ENCODE measurements at places on chromosomes 13 and 19.

- no peak for DNase-seq
Measured at GRCh38 chr13:100436099-100436498, 152.5 kb downstream of the GGACT start.

GRCh38 chr19:10230861-10231611 lies at the start of gene S1PR2:
Gene S1PR2 (minus strand): TSS chr19:10231331. CDS start chr19:10224905, 6,426 bp downstream.
- DNase-seq = peak; percentile 67

DNA sequence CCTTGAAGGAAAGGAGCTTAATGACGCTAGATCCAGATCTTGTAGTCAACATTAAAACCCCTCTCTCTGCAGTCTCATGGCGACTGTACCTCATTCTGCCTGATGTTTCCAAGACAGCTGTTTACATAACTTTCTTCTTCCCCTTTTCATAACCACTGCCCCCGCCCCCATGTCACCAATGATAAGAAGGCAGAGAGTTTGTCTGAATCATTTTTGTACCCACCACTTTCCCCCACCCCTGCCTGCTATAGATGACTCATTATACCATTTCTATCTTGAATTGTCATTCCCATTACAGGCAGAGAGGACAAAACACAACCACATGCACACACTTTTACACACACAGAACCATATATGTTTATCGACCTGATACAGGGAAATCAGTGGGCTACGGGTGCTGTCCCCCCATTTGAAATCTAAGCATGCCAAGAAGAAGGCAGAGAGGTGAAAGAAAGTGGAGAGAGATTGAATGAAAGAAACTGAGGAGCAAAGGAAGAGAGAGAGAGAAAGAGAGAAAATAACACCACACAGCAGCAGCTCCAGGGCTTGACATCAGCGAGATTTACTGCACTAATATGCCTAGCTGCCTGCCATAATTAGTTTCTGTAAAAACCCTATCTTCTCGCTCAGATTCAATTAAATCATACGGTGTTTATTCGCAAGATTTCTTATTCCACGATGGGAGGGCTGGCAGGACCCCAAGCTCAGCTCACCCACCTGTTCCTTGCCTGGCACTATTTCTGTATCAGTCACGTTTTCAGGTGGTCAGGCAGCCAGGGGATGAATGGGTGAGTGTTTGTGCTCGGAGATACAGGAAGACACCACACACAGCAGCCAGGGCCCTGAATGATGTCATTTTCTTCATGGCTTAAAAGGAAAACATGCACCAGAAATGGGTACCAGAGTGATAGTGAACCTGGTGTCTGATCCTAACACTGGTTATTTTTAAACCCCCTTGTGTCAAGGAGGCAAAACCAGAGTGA lies 114.3 kb upstream of the SERP2 start:
- peak; percentile 80 for DNase-seq

DNA sequence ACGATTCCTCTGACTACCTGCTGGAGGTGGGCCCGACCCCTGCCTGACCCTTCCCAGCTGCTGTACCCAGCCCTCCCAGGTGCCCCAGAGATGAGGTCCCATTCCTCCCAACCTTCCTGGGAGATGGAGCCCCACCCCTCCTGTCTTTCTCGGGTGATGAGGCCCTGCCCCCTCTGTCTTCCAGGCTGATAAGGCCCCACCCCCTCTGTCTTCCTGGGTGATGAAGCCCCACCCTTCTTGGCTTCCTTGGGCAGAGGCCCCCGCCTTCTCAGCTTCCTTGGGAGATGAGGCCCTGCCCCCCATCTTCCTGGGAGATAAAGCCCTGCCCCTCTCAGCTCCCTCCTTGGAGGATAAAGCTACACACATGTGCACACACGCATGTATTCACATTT lies 47.9 kb downstream of the CERS4 start:
- DNase-seq = no peak

GRCh38 chr13:93227280-93227877 lies 772 bp downstream of the GPC6 start:
- no peak for DNase-seq

- DNase-seq = no peak
Measured at GRCh38 chr13:92272177-92272576, 873.8 kb downstream of the GPC5 start.

- no peak for DNase-seq
Measured at GRCh38 chr19:56253737-56254136, 18.8 kb upstream of the EDDM13 start.

DNA sequence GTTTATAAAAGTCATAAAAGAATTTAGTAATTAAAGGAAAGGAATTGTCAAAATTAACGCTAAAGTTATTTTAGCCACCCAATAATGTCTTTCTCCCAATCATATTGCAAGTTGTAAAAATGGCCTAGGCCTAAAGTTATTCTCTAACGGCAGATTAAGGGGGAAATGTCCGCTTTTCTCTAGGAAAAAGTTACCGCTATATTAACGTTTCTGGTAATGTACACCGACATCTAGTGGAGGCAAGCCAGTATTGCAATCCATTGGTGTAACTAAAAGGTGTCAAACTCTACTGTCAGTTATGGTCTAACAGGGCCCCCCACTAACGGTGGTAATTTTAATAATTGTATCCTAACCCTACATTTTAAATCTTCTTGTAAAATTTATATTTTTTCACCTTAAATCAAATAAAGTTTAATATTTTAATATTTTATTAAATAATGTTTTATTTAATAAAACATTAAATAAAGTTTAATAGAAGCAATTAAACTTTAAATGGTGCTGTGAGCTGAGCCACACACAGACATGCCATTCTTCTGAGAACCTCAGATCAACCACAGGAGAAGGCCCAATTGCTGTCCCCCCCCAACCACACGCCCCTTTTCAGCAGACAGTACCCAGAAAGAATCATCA lies 35.9 kb upstream of the ZSCAN5A start:
- DNase-seq = peak; percentile 33

- no peak for DNase-seq
Measured at GRCh38 chr19:2993579-2993978, 16.2 kb downstream of the TLE6 start.

GRCh38 chr19:41928221-41928683 lies at the start of gene ERFL:
Gene ERFL (minus strand): TSS chr19:41928449. CDS start chr19:41912919, 15,530 bp downstream.
- no peak for DNase-seq

All from stimulated activated CD4-positive, alpha-beta T cell treated with anti-CD3 and anti-CD28 coated beads, Interleukin-1b, Interleukin-23, amount 100 ng/mL, for 48 hours (primary cell).